ENCODE measurements at places on chromosomes 1 and 21. TPM values are rescaled to one million over a fixed set of nuclear protein-coding genes. Genes with fewer than 3 reads are reported as not detected.
A peak's percentile ranks its signal among the peaks of the same experiment; 100 is the strongest.

The SPRR4 gene
- total RNA-seq, result not detected

The C1orf87 gene
- not detected for total RNA-seq

The PTGS2 gene
- total RNA-seq, result 0.88 TPM

DNA sequence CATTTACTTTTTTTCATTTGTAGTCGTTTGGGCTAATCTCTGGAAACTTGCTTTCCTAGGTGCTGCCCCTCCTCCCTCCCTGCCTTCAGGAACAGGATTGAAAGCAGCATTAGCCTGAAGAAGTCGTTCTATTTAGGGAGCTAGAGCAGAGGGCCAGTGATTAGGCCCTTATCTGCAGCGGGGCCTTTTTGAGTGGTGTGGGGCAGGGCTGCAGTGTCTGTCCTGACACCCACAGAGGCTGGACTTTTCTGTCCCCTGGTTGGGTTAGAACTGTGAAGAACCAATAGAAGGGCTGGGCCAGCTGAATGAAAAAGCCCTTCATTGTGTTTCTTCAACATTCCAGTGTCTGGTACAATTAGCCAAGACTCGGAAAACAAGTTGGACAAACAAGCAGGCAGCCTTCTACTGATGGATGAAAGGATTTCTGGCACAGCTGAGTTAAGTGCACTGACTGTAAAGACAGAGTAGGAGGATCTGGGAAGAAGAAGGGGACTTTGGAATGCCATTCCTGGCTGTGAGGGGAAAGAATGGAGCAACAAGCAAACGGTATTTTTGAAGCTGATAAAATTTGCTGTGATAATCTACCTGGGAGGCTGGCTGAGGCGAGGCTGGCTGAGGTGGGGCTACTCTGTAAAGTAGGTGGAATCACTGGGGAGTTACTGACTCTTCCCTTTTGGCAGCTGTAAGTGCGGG lies 9.7 kb downstream of the MACF1 start:
- peaks cover 35% of the 10 kb centered on the region for H3K4me1 ChIP-seq
- H3K4me3 ChIP-seq, result no peak overlapping the region
- H3K27me3 ChIP-seq, result no peaks in the 10 kb centered on the region

GRCh38 chr21:43919871-43920801 lies 55.1 kb downstream of the AGPAT3 start:
- H3K27ac ChIP-seq, result no peak overlapping the region
- no peak for DNase-seq
- H3K4me3 ChIP-seq, result no peak overlapping the region
- H3K36me3 ChIP-seq, result peaks cover 8% of the 10 kb centered on the region

- H3K36me3 ChIP-seq, result no peaks in the 10 kb centered on the region
- no peaks in the 10 kb centered on the region for H3K27me3 ChIP-seq
- H3K4me1 ChIP-seq, result peaks cover 54% of the 10 kb centered on the region
- H3K4me3 ChIP-seq, result no peak overlapping the region
- DNase-seq, result peak; percentile 91
- H3K27ac ChIP-seq, result peak overlapping the region; percentile 43
Measured at GRCh38 chr1:111592389-111593361, 26.9 kb upstream of the RAP1A start.

GRCh38 chr1:220511785-220512184 lies 16.2 kb upstream of the MARK1 start:
- no peak for DNase-seq
- H3K4me3 ChIP-seq, result no peak overlapping the region
- no peaks in the 10 kb centered on the region for H3K4me1 ChIP-seq
- H3K36me3 ChIP-seq, result no peaks in the 10 kb centered on the region

- peaks cover 3% of the 10 kb centered on the region for H3K4me1 ChIP-seq
- H3K4me3 ChIP-seq, result no peak overlapping the region
- DNase-seq, result no peak
- no peaks in the 10 kb centered on the region for H3K27me3 ChIP-seq
- no peaks in the 10 kb centered on the region for H3K36me3 ChIP-seq
- H3K27ac ChIP-seq, result no peak overlapping the region
Measured at GRCh38 chr21:43283136-43283924, 114.5 kb downstream of the CRYAA start.

DNA sequence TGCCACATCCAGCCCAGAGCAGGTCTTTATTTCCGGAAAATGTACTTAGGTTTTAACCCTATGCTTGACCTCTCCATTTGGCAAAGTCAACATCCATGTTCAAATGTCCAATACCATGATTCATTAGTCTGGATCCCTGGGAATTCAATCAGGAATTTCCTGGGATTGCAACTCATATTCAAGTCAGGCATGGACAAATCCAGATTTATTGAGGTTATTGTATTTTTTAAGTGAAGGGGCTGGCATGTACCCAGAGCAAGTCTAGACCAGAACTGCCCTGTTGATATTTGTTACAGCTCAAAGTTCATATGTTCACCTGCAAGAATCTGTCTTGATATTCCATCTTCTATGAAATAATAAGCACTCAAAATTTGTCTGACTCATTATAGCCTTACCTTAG lies 521.1 kb downstream of the ADGRL2 start:
- H3K27me3 ChIP-seq, result no peaks in the 10 kb centered on the region
- no peak for DNase-seq
- no peak overlapping the region for H3K4me3 ChIP-seq
- no peak overlapping the region for H3K27ac ChIP-seq
- H3K4me1 ChIP-seq, result no peaks in the 10 kb centered on the region

- no peak overlapping the region for H3K27ac ChIP-seq
- no peak overlapping the region for H3K4me3 ChIP-seq
- no peaks in the 10 kb centered on the region for H3K27me3 ChIP-seq
- H3K4me1 ChIP-seq, result no peaks in the 10 kb centered on the region
- no peaks in the 10 kb centered on the region for H3K36me3 ChIP-seq
- no peak for DNase-seq
Measured at GRCh38 chr1:116677474-116678062, 10.0 kb upstream of the IGSF3 start.

DNA sequence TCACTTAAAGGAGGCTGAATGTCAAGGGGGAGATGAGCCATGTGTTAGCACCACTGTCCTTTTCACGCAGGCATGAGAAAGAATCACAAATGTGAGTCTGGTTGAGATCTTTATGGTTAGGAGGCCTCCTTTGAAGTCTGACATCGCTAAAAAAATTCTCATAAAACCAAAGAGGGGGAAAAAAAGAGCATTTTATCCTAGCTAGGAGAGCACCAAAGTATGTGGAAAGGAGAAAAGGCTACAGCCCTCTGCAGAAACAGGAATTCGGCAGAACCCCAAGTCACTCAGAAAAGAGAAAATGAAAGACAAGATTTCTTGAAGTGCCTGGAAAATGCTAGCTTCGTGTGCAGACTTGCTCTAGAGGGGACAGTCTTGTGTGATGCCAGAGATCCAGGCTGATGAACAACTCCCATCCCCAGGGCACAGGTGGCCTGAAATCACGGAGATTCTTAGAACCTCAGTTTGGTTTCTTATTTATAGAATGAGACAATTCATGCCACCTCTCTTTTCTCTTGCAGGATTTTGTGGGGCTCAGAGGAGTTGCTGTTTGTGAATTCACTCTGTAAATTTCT lies 61.5 kb downstream of the RUNX1 start:
- peak overlapping the region; percentile 17 for H3K4me3 ChIP-seq
- DNase-seq, result no peak
- peaks cover 94% of the 10 kb centered on the region for H3K4me1 ChIP-seq
- peaks cover 8% of the 10 kb centered on the region for H3K36me3 ChIP-seq

GRCh38 chr1:150068109-150068435 lies 496 bp downstream of the VPS45 start:
- H3K27ac ChIP-seq, result peak overlapping the region; percentile 31
- no peaks in the 10 kb centered on the region for H3K36me3 ChIP-seq
- peaks cover 6% of the 10 kb centered on the region for H3K4me1 ChIP-seq
- no peak for DNase-seq
- H3K4me3 ChIP-seq, result peak overlapping the region; percentile 79
